ENCODE measurements at places on chromosomes 13 and 19.

GRCh38 chr19:15448044-15448777 is 1.5 kb downstream of the WIZ start:
- DNase-seq, result no peak

- no peak for DNase-seq
Measured at GRCh38 chr19:547836-548720, 4.2 kb downstream of the GZMM start.

DNA sequence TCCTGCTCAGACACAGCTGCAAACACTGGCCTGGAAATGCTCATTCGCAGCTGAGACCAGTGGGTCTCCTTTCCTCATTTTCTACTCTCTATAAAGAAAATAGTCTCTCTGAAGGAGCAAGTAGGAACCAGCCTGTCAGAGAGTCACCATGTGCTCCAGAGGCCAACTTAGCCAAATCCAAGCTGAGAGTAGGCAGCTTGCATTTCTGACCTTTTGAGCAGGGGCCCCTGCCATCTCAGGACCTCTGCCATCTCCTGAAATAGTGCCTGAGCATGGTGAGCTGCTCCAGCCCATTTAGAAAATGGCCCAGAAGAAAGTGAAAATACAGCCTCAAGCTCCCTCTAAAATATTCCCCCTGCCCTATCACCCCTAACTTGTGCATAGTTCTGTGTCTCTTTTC is 95.6 kb downstream of the STOML3 start:
- DNase-seq, result no peak

DNA sequence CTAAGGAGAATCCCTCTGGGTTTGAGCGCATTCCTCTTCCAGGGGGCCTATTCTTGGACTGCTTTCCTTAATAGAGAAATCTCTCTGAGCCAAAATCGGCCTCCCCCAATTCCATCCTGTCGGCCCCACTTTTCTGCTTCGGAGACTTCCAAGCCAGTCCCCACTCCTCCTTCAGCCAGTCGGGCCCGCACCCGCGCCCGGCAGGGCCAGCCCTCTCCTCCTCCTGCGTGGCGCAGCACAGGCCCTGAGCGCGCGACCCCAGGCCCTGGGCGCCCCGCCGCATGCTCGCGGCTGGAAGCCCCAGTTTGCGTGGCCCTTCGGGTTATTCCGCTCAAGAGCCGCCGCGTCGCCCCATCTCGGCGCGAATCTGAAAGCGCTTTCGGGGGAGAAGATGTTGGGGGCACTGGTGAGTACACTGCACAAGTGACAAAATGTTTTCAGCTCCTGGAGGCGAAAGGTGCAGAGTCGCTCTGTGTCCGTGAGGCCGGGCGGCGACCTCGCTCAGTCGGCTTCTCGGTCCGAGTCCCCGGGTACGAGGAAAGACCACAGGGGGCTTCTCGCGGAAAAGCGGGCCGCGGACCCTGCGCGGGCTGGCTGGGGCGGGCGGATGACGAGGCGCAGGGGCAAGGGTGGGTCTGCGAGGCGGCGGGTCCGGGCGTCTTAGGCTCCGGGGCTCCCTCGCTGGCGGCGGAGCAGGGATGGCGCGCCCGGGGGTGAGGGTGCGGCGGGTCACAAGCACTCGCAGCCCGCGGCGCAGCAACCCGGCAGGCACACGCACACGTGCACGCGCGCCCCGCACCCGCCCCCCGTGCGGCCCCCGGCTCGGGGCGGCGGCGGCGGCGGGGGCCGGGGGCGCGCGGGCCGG is at the start of gene IL17D:
IL17D (plus strand) TSS at position 785 of the 865 bp plus-strand sequence. CDS start 303 bp downstream, outside the sequence.
- DNase-seq, result no peak

DNA sequence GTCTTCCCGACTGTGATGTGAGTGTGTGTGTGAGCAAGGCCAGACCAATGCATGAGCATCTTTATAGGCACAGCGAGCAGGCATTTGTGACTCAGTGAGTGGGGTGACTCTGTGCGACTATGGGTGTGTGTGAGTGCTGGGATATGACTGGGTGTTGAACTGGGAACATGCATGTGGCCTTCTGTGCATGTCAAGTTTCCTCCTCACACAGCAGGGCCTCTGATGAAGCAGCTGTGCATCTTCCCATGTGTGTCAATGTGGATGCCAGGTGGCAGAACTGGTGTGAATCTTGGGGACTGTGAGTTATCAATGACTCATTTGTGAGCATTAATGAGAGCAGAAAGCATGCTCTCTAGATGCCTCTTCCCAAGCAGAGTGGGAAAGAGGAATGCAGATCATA is 12.1 kb upstream of the LGALS14 start:
- DNase-seq, result no peak

DNA sequence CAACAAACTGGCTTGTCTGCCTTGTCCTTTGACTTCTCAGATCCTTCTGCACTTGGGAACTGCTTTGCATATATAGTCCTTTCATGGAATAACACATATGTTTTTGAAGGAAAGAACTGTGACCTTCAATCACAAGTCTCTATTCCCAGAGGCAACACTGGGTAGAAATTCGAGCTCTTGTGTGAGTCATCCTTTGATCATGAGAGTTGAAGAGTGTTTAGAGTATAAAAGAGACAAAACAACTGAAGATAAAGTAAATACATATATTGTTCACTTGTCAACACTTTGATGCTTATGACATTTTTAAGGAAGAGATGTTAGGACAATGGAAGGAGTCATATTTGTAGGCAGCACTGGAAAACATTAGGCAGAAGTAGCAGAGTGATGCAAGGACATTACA is 5.2 kb upstream of the OR7A5 start:
- no peak for DNase-seq

DNA sequence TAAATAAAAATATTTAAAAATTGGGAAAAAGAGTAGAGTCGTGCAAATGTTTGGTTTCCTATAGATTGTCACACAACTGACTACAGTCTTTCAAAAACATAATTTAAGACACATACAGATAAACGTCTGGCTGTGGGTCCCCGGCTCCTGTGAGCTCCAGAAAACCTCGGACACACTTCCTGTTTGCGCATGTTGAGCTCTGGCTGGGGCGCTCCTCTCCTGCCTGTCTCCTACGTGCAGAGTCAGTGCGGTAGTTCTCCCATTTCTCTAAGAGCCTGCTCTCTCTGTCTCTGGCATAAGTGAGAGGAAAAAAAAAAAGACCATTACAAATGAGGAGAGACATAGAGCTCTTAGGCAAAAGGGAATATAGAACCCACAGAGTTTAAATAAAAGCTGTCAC is 128.2 kb upstream of the OBI1 start:
- DNase-seq, result no peak

- peak; percentile 65 for DNase-seq
Measured at GRCh38 chr19:56838024-56838908, 2.3 kb downstream of the PEG3 start.

DNA sequence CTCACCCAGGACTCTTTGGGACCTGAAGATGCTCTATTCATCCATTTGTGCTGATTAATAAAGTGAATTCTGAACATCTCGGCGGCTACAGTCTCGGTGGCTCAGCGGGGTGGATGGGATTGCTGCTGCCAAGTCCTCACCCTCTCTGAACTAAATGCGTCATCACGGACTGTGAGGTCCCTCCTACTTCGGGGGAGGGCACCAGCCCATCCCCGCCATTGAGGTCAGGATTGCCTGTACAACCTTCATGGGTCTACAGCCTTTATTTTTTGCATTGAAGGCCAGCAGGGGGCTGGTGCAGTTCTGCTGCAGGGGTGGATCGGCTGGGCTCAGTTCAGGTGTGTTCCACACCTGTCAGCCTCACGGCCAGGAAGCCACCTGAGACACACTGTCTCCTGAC is 181.8 kb downstream of the COL4A1 start:
- DNase-seq, result no peak

GRCh38 chr19:16777811-16778210 is 51.4 kb upstream of the SIN3B start:
- DNase-seq, result no peak

- DNase-seq, result no peak
Measured at GRCh38 chr19:5588441-5588840, 20.7 kb upstream of the TINCR start.

DNA sequence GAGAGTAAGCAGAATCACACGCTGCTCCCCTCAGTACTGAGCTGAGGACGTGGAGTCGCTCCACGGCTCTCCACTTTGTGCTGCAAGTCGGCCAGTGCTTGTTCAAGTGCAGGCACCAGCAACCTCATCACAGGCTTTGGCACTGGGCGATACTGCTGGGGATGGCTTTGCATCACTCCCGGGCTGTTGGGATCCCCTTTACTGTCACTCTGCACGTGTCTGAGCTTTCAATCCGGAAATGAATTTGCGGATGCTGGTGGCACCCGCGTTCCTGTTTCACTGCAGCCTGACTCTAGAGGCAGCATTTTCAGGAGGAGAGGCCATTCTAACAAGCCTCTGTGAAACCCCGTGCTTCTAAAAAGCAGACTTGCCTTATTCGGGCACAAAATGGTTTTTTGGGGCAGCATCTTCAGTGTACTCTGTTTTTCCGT is 19.1 kb downstream of the SMARCA4 start:
- DNase-seq, result no peak

GRCh38 chr13:80339912-80340650 is 845 bp downstream of the SPRY2 start:
- peak; percentile 31 for DNase-seq

Measured in kidney glomerular epithelial cell (primary cell).